ENCODE measurements at places on chromosomes 3 and 15.

DNA sequence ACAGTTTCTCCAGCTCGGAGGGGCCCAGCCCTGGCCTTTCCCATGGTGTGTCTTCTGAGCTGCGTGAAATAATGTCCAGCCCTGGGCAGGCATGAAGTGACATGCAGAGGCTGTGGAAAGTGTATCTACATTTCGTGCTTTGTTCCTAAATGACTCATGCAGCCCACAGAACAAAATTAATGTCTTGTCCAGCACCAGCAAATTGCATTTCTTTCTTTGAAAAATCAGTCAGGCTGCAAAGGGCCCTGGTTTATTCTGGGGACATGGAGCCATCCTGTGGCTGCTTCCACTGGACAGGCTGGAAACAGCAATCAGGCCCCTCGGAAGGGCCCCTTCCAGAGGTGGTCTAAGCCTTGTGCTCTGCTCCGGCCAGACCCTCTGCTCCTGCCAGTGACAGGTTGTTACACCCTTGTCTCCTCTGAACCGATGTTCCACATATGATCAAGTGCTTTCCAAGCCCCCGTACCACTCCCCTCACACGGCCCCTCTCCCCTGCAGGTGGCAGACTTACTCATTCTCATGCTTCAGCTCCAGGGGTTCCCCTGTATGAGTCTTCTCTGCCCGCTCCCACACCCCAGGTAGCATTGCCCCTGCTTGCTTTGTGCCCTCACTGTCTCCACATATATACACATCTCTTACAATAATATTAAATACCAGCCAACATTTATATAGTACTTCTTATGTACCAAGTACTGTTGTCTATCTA, 33.7 kb downstream of the CRYGS start:
- DNase-seq: no peak

GRCh38 chr3:169746924-169747323, 17.9 kb downstream of the TERC start:
- DNase-seq: no peak

DNA sequence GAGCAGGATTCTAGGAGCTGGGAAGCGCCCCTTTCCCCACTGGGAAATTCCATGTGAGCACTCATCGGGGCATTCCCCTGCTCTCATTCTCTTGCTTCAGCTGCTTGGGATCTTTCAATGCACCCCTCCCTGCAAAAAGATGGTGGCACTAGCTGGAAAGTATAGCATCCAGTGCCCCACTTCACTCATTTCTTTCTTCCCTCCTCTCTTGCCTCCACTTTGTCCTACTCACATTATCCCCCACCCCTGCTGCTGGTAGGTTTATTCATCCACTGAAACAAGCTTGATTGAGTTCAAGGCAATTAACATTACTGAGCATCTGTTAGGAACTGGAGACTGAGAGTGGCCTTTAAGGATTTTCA, 84.8 kb upstream of the LIMD1 start:
- DNase-seq: no peak

- no peak for DNase-seq
These were observed 85.5 kb downstream of the FOXP1 start for GRCh38 chr3:71497971-71498444.

GRCh38 chr15:57663262-57663661, 43.3 kb upstream of the POLR2M start:
- no peak for DNase-seq

GRCh38 chr3:150546226-150547044, at the start of the genes EIF2A and SERP1:
Gene EIF2A, plus strand, starts transcription at chr3:150546787. Its CDS starts 16 bp downstream, at chr3:150546803.
Gene SERP1, minus strand, starts transcription at chr3:150546496. Its CDS starts 361 bp downstream, at chr3:150546135.
- DNase-seq: peak; percentile 90

DNA sequence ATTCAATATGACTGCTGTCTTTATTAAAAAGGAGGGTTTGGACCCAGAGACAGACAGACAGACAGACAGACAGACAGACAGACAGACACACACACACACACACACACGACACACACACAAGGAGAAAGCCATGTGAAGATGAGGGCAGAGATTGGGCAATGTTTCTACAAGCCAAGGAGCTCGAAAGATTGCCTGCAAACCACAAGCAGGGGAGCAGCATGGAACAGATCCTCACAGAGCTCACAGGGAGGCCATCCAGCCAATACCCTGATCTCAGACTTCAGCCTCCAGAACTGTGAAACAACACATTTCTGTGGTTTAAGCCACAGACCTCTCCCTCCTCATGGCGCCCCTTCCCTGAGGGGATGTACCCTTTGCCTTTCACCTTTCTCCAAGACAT, 35.8 kb upstream of the ABHD2 start:
- DNase-seq: no peak

DNA sequence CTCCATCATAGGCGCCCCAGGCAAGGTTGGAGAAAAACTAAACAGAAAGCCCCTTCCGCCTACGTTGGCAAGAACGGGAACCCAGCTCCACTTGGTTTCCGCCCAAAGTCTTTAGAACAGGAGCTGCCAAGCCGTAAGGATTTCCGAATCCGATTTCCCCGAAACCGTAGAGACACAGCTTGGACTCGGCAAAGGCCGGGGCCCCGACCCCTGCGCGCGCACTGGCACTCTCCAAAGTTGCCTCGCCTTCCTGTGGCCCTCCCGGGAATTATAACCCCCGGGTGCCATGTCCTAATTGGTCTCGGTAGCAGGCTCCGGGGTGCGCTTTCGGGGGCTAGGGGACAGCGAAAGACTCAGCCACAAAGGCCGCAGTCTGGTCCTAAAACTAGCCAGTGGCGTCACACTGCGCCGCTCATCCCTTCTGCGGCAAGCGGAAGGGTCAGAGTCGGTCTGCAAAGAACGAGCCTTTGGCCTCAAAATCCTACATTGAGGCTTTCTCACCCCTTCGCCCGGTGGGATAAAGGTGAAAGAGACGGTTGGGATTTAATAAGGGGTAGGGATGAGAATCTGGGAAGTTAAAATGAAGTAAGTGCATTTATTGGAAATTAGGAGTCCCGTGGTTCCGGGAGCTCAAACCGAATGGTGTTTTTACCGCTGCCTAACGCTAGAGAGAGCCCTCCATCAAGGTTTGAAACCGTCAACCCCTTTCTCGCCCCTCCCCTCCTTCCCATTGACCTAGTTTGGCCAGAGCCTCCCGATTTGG, 6.8 kb downstream of the BCL6 start:
- peak; percentile 59 for DNase-seq

DNA sequence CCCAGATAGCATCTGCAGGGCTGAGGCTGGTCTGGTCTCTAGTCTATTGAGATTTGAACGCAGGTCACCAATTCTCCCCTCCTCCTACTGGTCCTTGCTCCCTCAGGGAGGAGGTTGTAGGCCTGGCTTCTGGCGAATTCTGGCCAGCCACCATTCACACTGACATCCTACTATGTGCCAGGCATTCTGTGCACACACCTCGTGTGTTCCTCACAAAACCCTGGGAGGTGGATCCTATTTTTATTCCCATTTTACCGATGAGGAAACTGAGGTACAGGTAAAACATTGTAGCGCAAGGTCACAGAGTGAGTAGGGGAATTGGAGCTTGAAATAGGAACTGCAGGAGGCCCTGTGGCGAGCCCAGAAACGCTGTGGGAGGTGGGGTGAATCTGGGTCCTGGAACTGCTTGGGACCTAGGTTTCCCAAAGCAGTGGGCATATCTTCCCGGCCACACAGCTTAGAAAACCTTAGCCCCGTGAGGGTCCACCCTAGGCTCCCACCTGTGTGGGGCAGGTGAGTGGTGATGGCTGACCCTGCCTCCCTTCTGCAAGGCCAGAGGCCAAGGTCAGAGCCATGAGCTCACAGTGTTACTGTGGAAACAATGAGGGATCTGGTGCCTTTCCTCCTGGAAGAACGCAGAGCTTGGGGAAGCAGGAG, 4.8 kb upstream of the ATP2B2 start:
- no peak for DNase-seq

GRCh38 chr3:187616307-187616972, 53.8 kb downstream of the SST start:
- DNase-seq: no peak

- DNase-seq: no peak
These were observed 477.8 kb upstream of the RGMA start for GRCh38 chr15:93566762-93567161.

DNA sequence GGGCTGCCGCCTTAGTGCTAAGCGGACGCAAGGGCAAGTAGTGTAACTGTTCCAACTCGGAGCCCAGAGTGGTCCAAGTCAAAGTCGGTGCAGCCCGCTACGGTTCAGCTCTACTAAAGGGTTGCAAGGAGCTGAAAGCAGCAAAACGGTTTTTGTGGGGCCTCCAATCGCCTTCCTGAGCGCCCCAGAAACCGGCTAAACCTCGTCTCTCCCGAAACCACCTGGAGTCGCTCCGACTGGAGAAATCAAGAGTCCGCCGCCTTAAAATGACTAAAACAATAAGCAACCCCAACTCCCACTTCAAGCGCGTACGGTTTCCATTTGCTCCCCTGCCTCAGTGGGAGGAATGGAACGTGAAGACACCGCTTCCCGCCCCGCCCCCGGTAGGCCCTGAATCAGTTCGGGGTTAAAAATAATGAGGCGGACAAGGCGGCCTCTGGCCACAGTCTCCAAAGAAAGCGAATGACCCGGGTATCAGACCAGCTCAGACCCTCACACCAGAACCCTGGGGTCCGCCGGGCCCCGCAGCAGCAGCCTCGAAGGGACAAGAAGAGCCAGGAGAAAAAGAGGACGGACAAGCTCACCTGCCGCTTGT, 401 bp downstream of the SEC11A start:
- no peak for DNase-seq

DNA sequence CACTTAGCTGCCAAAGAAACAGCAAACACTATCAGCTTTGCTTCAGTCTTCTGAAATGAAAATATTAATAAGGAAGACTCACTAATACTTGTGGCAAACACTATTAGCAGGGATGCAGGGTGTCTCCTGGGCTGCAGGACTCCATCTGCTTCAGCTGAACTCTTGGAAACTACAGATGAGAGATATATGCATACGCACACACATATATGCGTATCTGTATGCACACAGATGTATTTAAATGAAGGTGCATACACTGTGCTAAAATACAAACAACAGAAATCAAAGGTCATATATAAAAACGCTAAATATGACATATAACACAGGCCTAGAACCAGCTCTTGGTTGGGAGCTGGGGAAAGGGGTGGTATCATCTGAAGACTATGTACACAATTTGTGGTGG, 10.6 kb downstream of the PPM1M start:
- no peak for DNase-seq

DNA sequence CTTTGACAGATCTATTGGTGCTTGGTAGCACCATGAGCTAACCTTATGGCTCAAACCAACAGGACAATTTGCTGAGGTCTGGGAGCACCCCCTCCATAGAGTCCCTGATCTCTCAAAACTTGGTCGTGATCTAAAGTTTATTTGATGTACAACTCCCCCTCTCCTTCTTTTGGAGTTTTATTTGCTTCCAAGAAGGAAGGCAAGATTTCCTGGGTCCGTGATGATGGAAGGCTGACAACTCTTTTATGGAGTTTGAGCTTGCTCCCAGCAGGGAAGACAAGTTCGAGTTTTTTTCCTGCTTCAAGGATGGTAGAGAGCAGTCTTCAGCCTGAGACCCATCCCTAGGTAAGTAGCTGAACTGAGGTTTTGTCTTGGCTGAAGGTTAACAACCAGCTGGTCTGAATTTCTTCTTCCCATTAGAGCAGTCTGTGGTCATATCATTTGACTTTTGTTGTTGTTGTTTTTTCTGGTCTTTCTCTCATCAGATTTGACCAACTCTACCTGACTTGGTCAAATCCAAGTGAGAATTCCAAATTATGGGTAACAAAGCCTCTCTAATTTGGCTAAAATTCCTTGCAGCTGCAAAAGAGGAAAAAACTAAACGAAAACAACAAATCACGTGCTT, 2.8 kb upstream of the MUC20 start:
- no peak for DNase-seq

- DNase-seq: no peak
These were observed 105.7 kb downstream of the LRRK1 start for GRCh38 chr15:101024706-101025500.

DNA sequence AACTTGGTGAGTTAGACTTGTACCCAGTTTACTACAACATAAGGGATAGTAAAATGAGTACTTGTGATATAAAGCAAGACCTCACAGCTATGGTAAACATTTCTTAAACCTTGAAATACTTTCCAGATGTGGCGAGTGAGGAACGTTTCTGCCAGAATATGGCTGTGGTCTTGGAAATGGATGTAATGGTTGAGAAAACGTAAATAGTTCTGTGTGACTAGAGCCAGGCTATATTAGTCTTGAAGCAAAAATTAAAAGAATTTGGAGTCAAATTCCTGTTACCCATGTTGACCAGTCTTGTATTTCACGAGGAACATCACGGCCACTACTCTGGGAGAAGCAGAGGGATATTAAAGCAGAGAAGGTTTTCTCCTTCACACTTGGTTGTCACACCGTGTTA, 15.3 kb downstream of the OR4F15 start:
- no peak for DNase-seq

GRCh38 chr3:43286841-43287499, 630 bp downstream of the SNRK start:
- no peak for DNase-seq

DNA sequence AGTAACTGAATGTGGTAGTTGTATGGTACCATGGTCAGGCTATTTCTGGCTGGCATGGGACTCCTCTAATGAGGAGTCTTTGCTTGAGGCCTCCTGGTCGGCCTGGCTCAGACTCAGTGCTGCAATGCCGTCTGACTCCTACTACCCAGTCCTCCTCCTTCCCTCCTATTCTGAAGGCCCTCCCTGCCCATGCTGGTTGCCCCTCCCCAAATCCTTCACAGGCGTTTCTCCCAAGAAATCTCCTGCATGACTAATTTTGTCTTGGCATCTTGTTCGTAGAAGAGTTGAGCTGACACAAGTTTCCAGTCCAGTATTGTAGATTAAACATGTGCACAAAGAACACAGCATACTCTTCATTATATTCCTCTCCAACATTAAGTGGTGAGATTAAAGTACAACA, 115.5 kb downstream of the NFKBIZ start:
- peak; percentile 1 for DNase-seq

DNA sequence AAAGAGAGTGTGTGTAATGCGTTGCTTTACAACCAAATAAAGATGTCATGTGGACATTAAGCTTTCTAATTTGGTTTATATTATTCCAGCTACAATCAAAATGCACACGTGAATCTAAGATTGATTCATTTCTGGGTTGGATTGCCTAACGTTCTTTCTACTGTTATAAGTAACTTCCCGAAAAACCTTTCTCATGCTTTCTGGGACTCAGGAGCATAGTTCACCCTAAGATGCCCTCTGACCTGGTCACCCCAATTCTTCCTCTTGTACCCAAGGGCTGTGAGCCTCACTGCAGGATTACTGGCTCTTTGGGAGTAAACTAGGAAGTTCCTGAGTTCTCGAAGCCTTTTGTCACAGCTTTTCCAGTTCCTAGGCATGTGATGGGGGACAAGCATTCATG, 12.7 kb upstream of the LMCD1 start:
- DNase-seq: no peak

- no peak for DNase-seq
These were observed 10.4 kb downstream of the CLN6 start for GRCh38 chr15:68218847-68219798.

GRCh38 chr3:153290268-153291015, 128.4 kb downstream of the RAP2B start:
- no peak for DNase-seq

DNA sequence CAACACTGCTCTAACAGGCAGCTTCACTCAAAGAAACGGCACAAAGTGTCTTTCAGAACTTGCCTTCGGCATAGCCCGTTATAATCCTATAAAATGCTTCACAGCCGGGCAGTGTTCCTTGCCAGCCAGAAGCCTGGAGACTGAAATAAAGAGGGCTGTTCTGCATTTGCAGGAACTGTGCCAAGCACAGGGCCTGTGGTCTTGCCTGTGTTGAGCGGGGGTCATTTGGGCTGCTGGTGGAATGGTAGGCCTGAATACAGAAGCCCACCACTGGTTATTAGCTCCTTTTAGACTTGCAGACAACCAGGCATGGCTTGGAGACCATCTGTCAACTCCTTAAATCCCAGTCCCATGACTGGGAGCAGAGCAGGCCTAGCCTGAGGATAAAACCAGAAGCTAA, 4.7 kb upstream of the ARHGEF3 start:
- DNase-seq: no peak
